ENCODE measurements at places on chromosomes 16 and 17.

DNA sequence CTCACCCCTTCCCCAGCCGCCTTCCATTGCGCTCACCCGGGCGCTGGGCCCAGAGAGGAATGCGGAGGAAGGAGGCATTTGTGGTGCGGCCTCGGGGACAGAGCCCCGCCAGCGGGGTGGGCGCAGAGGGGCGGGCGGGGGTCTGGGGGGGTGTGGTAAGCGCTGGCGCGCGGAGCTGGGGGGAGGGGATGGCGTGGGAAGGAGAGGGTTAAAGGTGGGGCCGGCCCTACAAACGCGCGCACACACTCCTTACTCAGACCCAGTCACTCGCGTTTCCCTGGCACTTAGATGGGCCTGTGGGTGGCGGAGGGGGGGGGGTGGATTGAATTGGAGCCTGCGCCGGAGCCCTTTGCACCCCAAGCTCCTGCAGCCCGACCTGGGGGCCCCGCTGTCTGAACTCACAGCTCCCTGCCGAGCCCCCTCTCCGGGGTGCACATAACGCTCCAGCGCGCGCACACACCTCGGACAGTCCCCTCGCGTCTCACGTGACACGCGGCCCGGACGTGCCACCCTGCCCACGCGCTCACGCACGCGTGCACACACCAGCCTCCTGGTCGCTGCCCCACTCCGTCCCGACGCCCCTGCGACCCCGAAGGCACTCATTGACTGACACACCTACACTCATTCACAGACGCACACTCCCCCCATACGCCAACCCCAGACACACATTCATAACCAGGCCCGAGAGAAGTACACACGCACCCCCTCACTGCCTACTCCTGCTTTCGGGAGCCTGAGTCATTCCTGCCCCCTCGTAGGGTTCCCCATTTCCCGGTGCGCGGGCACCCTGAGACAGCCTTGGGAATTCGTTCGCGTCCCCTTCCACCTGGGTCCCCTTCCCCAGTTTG lies 844 bp downstream of the TBKBP1 start:
- DNase-seq: peak; percentile 91

GRCh38 chr17:53628011-53628410 lies 194.7 kb upstream of the KIF2B start:
- DNase-seq: no peak

DNA sequence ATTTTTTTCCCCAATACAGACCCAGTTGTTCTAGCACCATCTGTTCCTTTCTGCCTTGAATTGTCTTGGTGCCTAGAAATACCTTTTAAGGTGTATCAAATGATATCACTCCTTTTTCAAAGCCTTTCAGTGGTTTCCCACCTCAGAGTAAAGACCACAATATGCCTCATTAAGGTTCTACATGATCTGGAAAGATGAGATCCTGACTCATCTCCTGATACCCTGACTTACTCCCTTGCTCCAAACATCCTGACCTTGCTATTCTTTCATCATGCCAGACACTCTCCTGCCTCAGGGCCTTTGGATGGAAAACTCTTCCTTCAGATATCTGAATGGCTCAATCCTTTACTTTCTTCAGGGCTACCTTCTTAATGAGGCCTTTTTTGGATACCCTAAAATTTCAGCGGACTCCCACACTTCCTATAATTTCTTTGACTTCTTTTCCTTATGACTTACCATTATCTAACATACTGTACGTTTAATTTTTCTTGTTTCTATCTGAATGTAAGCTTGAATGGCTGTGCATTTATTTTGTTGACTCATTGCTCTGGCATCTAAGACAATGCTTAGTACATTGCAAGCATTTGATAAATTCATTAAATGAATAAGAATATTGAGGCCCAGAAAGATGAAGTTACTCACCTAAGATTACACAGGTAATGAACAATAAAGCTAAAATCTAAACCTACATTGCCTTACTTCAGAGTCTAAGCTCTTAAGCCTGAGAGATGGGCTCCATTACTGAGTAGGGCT lies 19.2 kb downstream of the FLOT2 start:
- no peak for DNase-seq

GRCh38 chr17:69363488-69364210 lies 36.7 kb upstream of the ABCA5 start:
- DNase-seq: no peak

DNA sequence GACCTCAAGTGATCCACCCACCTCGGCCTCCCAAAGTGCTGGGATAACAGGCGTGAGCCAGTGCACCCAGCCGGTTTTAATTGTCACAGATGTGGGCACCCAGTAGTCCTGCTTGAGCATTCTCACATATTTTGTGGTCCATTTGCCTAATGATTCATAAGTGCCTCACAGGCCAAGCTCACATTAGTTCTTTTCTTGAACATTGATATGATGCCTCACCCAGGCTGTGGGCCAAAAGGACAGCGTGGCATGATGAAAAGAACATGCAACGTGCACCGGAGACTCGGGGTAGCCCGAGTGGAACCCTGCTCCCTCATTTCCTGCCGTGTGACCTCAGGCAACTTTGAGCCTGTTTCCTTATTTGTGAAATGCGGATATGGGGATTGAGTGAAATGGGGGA lies 181.9 kb downstream of the SNX29 start:
- no peak for DNase-seq

- DNase-seq: peak; percentile 68
These were observed 24.8 kb downstream of the MAP1LC3B start for GRCh38 chr16:87416826-87417527.

DNA sequence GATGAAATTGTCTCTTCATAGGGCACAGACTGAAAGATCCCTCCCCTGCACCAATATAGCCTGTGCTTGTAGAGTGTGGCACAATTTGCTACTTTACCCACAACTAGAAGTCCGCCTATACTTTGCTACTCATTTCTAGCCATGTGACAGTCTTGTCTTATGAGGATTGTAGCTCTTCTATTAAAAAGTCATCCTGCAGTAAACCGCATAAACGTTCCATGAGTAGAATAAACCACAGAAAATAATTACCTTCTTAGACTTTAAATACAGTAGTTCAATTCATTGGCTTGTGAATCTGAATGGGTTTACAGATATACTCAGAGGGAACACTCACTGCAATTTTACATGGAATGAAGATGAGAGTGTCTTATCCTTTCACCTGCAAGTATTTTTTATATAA lies 4.4 kb downstream of the KRT27 start:
- no peak for DNase-seq

GRCh38 chr17:40560592-40561293 lies 4.5 kb downstream of the CCR7 start:
- no peak for DNase-seq

DNA sequence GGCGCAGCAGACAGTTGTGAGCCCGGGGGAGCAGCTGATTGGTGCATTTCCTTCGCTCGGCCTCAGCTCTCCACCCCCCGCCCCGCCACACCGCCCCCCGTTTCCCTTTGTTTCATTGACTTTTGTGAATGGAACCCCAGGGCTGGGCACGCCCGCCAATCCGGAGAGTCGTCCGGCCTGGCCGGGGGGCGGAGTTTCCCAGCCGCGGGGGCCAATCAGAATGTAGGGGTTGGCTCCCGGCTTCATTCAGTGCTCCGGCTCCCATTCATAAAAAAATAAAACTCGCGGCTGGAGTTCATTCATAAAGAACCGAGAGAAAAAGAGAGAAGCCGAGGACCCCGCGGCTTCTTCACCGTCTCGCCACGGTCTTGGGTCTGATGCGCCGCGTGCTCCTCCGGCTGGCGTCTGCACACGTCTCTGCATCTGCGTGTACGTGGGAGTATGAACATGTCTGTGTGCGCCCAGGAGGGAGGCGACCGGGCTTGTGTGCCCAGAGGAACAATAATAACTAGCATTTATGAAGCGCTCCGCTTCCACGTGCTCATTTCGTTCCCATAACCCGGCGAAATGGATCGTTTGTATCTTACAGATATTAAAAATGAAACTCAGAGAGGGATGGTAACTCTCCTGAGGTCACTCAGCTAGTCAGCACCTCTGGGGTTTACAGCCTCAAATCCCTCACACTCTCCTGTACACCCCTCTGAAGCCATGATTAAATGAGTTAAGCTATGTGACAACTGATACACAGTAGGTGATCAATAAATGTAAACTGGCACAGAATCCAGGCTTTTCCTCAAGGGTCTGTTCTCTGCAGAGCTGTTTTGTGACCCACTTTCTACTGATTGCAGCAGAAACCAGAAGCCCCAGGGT lies at the start of gene ETV4:
ETV4 (minus strand) TSS at position 22 of the 870 bp plus-strand sequence. CDS start 723 bp downstream, outside the sequence.
- peak; percentile 95 for DNase-seq
